HS-5 (cell line): ENCODE measurements at places on chromosomes 3 and 15.

GRCh38 chr15:91889111-91889815, 35.8 kb downstream of the SLCO3A1 start:
- no peak for DNase-seq

GRCh38 chr15:31352911-31353811, 26.5 kb downstream of the KLF13 start:
- DNase-seq: no peak

- DNase-seq: no peak
Observed at GRCh38 chr3:122602011-122602710, 24.7 kb downstream of the PARP15 start.

- DNase-seq: no peak
Observed at GRCh38 chr3:67704322-67704721, 49.9 kb upstream of the SUCLG2 start.

DNA sequence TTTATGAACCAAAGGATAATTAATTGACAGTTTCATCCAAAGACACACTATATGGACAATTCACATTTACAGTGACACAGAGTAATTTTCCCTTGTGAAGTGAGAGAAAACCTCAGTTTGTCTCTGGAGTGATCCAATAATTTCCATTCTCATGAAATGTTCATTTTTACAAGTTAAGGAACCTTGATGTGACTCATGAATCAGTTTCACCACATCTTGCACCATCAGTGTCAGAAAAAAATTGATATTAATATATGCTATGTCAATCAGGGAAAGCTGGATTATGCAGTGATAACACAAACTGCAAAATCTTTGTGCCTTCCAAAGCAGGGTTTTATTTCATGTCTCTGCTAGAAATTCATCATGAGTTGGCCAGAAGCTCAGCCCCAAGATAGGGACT, 348.1 kb downstream of the ARPP21 start:
- no peak for DNase-seq

GRCh38 chr3:8854656-8855055, 85.2 kb upstream of the OXTR start:
- DNase-seq: no peak

- no peak for DNase-seq
Observed at GRCh38 chr15:92817339-92817886, 82.7 kb upstream of the CHD2 start.

GRCh38 chr15:78872972-78873792, 492 bp downstream of the MORF4L1 start:
- DNase-seq: peak; percentile 77

DNA sequence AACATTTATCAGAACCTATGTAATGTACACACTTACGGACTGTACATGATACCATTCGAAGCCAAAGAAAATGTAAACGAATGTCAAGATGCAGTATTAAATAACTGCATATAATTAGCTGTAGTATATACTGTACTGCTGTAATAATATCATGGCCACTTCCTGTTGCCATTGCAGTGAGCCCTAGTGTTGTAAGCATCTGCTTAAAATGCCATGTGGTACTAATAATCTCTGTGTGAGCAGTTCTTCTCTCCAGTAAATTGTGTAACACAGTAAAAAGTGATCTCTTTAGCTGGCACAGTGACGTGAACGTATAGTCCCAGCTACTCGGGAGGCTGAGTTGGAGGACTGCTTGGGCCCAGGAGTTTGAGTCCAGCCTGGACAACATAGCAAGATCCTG, 8.6 kb downstream of the SPG11 start:
- DNase-seq: peak; percentile 13

DNA sequence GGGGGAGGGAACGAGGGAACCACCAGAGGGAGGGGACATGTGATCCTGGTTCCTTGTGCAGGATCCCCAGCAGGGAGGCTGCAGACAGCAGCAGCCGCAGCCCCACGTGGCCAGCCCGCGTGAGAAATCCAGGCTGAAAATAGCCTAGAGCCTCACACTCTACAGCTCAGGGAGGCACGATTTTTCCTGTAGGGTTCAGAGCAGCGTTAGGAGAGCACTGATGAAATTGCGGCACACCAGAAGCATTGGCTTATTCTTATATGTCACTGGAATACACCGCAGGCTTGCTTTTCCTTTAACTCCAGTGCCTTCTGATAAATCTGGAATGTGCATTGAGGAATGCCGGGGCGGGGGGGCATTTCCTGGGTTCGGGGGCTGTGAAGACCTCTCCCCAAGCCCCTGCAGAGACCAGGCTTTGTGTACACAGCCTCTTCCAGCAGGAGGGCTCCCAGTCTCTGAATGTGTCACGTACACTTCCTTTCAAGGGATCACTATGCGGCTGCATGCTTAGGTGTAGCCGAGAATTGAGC, 193.0 kb downstream of the ATP10A start:
- no peak for DNase-seq

- DNase-seq: no peak
Observed at GRCh38 chr15:41950489-41950888, 21.9 kb downstream of the EHD4 start.

DNA sequence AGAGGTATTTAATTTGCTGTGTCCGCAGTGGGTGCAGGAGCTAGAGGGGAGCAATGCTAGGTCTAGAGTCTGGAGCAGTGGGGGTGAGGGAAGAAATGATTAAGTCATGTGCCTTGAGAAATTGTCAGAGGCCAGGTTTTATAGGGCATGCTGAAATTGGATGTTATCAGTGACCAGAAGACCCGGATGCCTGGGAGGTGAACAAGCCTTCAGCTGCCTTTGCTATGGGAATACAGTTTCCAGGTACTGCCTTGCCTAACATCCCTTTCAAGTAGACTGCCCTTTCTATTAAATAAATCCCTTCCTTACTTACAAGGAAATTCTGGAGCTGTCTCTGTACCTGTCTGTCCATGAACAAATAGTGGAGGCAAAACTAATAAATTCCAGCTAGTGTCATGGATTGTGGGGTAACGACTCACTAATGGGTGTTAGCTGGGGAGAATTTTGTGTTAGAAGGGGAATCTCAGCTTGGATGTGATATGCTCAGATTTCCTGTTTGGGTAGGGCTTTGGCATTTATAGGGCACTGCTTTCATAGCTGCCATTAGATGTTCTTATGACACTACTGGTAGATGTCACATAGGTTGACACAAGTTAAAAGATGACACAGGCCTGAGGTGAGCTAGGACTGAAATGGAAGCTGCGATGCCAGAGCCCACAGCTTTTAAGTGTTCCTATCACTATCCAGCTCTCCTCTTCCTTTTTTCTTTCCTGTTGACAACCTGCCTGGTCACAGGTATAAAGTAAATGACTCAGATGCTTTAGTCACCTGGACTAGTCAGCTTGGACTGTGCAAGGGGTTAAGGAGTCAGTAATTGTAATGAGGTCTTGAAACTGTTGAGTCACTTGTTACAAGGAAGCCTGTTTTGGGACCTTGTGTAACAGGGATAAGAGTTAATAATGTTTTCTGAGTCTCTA, 21.3 kb downstream of the CHD2 start:
- DNase-seq: no peak

DNA sequence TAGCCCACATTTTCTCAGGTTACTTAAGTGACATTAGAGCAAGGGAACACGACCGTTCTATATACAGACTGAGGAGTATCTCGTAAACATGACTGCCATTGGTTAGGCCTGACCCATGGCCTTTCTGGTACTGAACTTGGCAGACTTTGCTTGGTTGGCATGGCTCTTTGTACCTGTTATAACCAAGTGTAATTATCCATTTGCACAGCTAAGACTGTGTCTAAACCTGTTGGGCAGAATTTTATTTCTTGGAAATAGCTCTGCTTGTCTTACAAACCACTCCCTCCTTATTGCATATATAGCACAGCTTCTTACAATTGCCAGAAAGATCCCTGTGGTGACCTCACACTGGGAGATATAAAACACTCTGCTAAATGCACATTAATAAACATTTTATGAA, 106.9 kb downstream of the P2RY1 start:
- no peak for DNase-seq

GRCh38 chr15:89472785-89473256, 23.6 kb downstream of the RHCG start:
- DNase-seq: no peak

- DNase-seq: no peak
Observed at GRCh38 chr15:60682615-60683014, 203.7 kb upstream of the ICE2 start.

GRCh38 chr3:168585544-168585943, 489.8 kb upstream of the GOLIM4 start:
- no peak for DNase-seq

DNA sequence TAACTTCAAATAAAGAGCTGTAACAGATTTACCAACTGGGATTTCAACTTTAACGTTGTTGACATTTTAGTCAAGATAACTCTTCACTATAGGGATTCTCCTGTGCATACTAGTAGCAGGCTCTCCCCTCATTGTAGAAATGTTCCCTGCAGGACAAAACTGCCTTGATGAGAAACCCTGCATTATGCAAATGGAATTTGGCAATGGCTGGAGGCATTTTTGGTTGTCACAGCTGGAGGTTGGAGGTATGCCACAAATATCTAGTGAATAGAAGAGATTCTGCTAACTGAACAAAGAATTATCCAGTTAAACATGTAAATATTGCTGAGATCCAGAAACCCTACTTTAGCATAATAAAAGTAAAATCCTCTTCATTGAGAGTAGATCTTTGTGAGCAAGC, 928.8 kb upstream of the ALCAM start:
- peak; percentile 11 for DNase-seq

DNA sequence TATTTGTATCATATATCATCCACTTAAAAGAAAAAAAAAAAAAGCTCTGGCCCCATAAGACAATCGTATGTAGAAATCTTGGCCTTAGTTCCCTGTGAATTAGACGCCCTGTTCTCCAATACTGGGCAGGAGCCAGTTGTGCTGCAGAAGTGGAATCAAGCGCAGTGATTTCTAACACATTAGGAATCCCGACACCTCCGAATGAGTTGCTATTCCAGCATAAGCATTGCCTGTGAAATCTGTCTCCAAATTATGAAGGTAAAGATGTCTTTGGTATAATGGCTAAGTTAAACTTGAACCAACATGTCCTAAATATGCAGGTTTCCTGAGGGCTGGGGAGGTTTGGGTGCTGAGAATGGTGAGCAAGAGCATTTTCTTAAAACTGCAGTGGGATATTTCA, 199.4 kb upstream of the ARRDC4 start:
- DNase-seq: no peak

GRCh38 chr15:31266712-31267111, 59.9 kb upstream of the KLF13 start:
- no peak for DNase-seq

- no peak for DNase-seq
Observed at GRCh38 chr3:123941121-123941520, 19.9 kb downstream of the CCDC14 start.

- no peak for DNase-seq
Observed at GRCh38 chr3:172601066-172601832, 78.0 kb upstream of the TNFSF10 start.

GRCh38 chr15:80317389-80318182, 65.6 kb upstream of the CTXND1 start:
- peak; percentile 80 for DNase-seq

GRCh38 chr3:63877737-63878393, 14.2 kb downstream of the ATXN7 start:
- DNase-seq: no peak

DNA sequence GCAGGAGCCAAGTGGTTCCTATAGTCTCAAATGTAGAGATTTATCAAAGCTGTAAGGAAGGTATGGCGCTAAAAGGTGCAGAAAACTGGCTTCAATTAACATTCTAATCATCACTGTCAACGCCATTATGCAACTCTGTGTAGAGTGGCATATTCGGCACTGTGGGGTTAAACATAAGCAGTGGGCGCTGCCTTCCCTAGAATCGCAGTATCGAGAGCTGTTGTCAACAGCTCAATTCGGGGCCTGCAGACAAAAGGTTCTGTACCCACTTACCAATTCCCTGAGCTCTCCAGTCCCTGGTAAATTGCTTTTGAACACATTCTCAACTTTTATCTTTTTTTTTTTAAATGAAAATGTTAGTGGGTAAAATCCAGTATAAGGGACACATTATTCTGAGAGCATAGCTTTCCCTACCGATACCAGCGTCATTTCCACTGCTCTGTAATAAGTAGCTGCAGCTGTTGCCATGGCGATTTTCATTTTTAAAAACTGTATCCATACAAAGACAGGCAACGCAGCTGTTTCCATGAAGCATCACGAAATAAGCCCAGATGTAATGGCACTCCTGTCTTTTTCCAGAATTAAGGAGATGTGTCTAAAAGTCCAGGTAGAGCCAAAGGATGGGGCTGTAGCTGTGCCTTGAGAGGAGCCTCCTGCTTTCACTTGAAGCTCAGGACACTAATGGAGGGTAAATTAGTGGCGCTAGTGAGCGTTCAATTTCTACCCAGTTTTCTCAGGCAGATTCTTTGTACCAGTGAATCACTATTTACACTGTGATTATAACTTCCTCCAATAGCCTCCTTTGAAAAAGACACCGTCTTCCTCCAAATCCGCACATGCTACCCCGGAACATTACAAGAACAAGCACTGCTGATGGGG, 250.3 kb downstream of the SLC9A9 start:
- no peak for DNase-seq

DNA sequence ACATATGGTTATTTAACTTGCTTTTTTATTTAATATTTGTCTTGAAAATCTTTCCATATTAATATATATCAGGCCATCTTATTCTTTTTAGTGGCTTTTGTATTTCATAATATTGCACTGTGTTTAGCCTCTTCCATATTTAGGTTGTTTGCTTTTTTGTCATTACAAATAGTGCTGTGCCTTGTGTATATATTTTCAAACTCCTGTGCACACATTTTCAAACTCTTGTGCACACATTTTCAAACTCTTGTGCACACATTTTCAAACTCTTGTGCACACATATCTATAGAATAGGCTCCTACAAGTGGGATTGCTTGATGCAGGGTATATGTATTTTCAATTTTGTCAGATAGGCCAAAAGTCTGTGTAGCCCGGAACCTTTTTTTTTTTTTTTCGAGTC, 118.0 kb upstream of the MLF1 start:
- DNase-seq: no peak

- DNase-seq: no peak
Observed at GRCh38 chr3:111923095-111923771, 55.6 kb upstream of the ABHD10 start.

DNA sequence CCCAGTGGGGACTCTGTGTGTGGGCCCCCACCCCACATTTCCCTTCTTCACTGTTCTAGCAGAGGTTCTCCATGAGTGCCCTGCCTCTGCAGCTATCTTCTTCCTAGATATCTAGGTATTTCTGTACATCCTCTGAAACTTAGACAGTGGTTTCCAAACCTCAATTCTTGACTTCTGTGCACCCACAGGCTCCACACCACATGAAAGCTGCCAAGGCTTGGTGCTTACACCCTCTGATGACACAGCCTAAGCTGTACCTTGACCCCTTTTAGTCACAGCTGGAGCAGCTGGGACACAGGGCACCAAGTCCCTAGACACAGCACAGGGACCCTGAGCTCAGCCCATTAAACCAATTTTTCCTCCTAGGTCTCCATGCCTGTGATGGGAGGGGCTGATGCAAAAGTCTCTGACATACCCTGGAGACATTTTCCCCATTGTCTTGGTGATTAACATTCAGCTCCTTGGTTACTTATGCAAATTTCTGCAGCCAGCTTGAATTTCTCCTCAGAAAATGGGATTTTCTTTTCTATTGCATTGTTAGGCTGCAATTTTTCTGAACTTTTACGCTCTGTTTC, 304.5 kb downstream of the OTOL1 start:
- DNase-seq: no peak
